NT2/D1 (cell line): ENCODE measurements at places on chromosomes 6 and 20.

- no peak for DNase-seq
Observed at GRCh38 chr20:11780765-11781369, 136.8 kb upstream of the BTBD3 start.

DNA sequence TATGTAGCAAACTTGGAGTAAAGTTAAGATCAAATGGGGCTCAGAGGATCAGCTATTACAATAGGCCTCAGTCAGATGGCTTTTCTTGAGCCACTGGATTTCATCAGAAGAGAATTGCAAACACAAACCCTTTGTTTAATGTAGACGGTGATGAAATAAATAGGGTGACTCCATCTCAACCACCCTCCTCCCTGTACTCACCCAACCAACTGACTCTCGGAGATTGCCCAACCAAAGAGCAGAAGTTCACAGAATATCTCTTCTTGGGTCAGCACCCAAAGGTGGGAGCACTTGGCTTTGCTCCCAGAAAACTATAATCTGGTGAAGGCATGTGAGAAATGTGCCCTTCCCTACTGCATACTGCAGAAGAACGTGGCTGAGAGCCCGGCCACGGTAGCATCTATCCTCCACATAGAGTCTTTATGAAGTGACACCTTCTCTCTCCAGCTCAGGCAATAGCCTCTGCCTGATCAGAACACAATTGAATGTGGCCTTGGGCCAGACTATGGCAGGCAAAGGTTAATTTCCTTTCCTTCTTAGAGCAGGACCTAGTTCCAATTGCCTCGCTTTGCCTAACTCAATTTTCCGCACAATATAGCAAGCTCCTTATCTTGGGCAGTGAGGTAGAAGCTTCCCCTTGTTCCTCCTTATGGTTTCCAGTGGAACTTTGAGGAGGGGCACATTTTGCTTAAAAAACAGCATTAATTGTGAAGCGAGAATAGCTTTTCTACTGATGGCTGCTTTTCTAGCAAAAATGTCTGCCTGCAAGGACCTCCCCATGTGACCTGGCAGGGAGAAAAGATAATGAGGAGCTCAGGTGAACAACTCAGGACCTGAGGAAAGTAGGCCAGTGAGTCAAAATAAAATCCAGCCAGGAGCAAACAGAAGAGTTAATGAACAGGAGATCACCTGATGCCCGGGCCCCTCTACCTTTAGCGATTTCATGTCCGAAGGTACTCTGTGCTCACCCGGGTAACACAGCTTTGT, 79.4 kb downstream of the GFOD1 start:
- no peak for DNase-seq

- no peak for DNase-seq
Observed at GRCh38 chr6:30322527-30323501, 3.9 kb upstream of the TRIM39 start.

DNA sequence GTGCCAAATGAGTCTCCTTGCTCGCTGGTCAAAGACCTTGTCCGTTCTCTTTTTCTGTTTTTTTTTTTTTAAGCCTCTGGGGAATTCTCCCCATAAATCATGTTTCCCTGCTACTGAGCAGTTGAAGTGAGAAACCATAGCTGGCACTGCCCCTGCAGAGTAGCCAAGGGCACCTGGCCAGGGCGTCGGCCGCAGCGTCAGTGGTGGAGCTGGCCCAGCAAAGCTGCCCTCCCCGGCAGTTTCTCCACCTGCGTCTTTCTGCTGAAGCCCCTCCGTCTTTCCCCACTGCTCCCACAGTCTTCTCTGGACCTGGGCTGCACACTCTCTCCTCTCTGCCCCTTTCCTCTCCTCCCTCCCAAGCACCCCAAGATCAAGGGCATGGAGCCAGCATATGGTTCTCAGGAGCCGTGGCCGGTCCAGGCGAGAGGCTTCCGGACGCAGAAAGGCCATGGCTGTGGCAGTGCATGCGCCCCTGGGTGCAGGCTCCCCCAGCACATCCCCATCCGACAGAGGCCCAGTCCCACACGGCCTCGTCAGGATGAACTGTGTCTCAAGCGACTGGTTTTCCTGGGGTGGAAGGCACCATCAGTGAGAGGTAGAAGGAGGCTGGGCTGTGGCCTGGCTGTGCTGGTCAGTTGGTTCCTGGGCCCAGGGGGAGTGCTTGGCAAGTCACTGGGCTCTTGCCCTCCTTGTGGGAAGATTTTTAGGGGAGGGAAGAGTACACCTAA, 218.1 kb downstream of the ERMARD start:
- no peak for DNase-seq

DNA sequence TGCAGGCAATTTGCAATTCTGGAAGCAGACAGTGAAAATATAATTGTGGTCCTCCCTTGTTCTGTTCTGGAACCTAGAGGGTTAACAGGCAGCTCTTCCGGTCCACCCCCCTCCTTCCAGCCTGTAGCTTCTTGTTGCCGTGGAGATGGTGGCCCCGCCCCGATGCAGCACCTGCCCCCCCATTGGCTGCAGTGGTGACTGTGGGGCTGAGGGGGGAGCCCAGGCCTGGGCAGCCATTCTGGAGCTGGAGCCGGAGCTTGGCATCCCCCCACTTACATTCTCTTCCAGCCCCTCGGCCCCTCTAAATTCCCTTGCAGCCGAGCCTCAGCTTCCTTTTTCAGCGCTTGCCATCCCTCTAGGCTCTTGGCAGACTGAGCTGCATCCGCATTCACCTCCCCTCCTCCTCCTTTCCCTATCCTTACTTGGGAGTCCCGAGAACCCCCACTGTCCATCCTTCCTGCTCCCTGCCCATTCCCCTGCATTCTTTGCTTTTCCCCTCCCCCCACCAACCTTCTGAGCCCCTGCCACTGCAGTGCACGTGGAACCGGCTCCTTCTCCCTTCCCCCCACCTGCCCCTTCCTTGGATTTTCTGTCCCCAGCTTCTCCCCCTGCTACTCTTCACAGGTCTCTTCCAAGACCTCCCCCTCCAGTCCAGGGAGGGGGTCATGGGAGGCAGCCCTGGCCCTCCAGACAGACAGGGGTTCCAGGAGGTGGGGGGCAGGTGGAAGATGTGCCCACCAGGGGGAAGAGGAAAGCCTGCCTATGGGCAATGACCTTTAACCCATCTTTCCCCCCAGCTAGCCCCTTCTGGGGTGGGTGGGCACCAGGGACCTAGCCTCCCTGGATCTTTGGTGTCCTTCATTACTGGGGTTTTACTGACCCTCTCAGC, 11.4 kb downstream of the SYNGAP1 start:
- DNase-seq = peak; percentile 89
